ENCODE measurements at places on chromosomes 5 and 9. TPM values are rescaled to one million over a fixed set of nuclear protein-coding genes. Genes with fewer than 3 reads are reported as not detected.

DNA sequence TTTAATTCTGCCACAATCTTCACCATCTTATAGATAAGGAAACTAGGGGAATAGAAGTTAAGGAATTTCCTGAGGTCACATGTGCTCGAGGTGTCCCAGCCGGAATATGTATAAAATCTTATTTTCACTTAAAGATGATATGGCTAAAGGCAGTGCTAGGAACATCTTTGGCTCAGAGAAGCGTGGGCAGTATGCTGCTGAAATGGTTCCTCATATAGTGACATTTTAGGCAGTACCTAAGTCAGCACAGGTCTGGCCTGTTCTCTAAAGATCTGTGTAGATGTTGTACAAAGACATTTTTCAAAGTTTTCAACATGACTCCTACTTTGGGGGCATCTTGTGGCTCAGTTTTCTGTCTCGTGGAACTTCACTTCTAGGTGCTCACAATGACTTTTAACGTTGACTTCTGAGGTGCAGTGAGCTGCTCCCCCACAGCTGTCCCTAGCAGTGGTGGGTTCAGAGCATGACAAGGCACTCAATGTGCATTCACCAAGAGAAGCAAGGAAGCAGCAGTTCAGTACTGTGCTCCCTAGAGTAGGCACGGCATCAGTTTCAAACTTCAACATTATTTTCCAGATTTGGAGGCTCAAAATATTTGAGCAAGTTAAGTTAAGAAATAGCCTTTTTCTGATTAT lies 40.3 kb downstream of the TNFAIP8 start:
- DNase-seq: no peak

ANKS6 gene
- 9.5 TPM for total RNA-seq

DNA sequence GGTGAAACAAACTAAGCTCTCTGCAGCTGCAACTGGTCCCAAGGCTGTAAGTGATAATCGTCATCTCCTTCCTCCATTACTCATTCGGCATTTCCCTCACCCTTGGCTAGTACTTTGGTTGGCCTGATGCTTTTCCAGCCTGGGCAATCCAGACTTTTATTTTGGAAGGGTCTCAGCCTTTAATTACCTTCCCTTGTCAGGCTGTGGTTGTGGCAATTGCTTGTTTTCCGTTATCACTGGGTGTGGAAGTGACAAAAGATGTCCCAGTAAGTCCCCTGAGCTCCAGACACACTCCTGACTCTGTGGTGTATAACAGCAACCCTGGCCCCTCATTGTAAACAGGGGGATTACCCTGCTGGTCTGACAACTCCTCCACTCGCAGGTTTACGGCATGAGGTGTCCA lies 6.3 kb upstream of the FAF2 start:
- DNase-seq: no peak

WNK2 gene
- not detected for total RNA-seq

STKLD1 gene
- total RNA-seq: 0.91 TPM

Measured in activated naive CD8-positive, alpha-beta T cell treated with anti-CD3 and anti-CD28 coated beads, Interleukin-2, amount 10 ng/mL, durations not matched to agents 7 days and 5 days (primary cell).